ENCODE measurements at places on chromosomes 1 and 21.

- no peak for DNase-seq
Observed at GRCh38 chr1:116333171-116334014, 39.7 kb upstream of the ATP1A1 start.

DNA sequence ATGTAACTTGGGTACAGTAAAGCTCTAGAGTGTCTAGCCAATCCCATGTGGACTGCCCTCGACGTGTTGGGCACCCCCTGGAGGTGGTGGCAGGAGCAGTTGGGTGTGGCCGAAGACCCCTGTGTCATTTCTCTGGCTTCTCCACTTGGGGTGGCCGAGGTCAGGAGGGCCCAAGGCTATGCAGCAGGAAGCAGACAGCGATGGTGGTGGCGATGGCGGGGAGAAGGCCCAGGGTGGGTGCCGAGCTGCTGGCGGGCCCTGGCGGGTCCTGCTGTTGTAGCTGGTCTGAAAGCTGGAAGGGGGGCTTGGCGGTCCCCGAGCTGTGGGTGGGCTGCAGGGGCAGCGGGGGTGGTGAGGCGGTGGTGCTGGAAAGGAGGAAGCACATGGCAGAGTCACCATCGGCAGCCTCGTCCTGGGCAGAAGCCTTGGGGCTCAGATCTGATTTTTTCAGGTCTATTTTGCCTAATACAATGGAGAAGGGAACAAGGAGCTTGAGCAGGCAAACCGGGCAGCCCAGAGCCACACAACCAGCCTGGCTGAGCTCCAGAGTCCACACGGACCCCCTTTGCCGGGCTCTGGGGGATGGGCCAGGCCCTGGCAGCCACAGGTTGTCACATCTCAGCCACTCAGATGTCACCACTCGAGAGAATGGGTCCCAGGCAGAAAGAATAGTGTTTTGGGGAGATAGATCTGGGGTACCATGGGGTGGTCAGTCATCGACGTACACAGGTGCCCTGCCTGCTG lies 231.3 kb downstream of the TRABD2B start:
- DNase-seq = no peak

DNA sequence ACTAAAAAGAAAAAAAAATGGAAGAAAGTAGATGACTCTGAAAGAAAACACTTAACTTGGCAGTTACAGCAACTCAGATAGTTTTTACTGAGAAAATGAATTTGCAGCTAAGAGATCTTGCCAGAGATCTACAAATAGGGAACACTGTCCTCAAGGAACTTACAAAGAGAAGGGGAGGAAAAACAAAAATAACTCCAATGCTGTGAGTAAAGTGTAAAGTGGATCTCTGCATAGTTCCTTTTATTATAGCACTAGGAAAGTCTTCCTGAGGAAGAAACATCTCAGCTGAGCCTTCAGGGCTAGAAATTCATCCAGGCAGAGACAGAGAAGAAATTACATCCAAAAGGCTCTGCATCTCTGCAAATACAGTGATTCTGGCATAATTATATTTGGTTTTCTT lies 3.9 kb downstream of the CD1B start:
- DNase-seq = no peak

DNA sequence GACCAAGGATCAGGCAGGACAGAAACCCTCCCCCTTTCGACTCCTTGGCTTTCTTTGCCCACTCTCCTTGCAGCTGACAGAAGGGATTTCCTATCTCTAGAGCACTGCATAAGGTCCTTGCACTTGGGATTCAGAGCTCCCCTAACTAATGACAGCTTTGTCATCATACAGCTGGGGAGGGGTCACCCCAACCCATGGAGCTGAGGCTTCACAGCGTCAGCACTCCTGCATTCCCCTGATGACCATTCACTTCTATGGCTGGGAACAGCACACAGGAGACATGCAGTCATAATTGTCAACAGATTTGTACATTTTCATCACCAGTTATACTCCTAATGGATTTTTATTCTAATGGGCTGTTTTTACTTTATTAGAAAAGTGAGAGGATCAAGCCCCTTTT lies 161.7 kb upstream of the C1orf87 start:
- DNase-seq = no peak

Measured in stimulated activated CD4-positive, alpha-beta T cell treated with anti-CD3 and anti-CD28 coated beads, TNF-alpha, amount 100 ng/mL, for 48 hours (primary cell).